ENCODE measurements at places on chromosomes 5 and 9.

- DNase-seq, result no peak
- H3K27ac ChIP-seq, result no peak overlapping the region
- H3K4me1 ChIP-seq, result no peaks in the 10 kb centered on the region
- H3K4me3 ChIP-seq, result no peak overlapping the region
- H3K27me3 ChIP-seq, result no peaks in the 10 kb centered on the region
These were observed 50.7 kb upstream of the CHSY3 start for GRCh38 chr5:129853588-129853987.

DNA sequence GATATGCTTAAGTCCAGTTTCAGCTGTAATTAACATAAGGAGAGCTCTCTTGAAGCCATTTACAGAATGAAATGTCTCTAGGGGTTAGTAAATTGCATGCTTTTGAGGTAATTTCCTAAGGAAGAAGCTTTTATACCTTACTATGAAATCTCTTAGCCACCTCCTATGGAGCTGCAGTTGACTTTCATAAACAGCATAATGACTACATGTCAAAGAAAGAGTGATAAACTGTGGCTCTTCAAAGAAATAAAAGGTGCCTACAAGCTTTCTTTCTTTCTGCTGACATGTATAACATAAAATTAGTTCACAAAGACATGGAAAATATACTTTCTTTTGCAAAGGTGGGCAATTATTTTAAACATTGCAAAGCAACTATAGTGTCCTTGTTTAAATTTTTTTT, 90.8 kb downstream of the TMEM167A start:
- peaks cover 6% of the 10 kb centered on the region for H3K4me1 ChIP-seq
- H3K36me3 ChIP-seq, result no peaks in the 10 kb centered on the region
- no peak for DNase-seq

- peak; percentile 76 for DNase-seq
- no peaks in the 10 kb centered on the region for H3K36me3 ChIP-seq
- peak overlapping the region; percentile 97 for H3K27ac ChIP-seq
- H3K27me3 ChIP-seq, result no peaks in the 10 kb centered on the region
- peaks cover 49% of the 10 kb centered on the region for H3K4me1 ChIP-seq
- no peak overlapping the region for H3K4me3 ChIP-seq
These were observed 4.9 kb upstream of the TRAF1 start for GRCh38 chr9:120931231-120932085.

DNA sequence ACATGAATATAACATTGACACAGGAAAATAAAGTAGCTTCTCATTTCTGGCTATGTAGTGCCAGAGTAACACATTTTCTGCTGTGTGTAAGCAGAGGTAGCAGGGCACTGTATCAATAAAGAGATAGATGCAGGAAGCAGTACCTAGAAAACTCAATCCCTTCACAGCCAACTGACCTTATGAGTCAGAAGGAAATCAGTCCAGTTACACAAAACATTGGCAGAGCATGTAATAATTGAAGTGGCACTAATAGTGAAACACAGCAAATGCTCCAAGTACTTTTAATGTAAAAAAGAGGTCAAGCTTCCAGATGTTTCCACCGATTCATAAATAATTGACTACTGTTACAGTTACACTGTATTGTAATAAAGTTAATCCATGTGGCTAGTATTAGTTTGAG, 706.6 kb downstream of the EFNA5 start:
- H3K27ac ChIP-seq, result no peak overlapping the region
- no peaks in the 10 kb centered on the region for H3K36me3 ChIP-seq
- H3K4me3 ChIP-seq, result no peak overlapping the region
- DNase-seq, result peak; percentile 51
- no peaks in the 10 kb centered on the region for H3K27me3 ChIP-seq
- peaks cover 18% of the 10 kb centered on the region for H3K4me1 ChIP-seq

DNA sequence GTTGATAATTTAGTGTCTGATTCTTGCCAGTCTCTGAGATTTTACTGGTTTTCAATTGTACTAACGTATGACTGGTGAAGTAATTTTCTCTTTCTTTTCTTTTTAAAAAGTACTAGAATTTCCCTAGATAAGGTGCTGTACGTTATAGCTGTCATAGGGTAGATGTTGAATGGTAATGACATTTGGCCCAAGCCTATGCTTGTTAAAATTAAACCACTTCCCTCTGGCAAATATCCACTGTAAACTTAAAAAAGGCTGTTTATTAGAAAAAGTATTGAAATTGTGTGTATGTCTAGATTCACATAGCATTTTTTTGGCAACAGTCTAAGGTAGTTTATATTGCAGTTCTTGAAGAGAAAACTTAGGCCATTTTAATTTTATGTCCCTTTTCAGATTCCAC, 97.6 kb downstream of the NNT start:
- no peaks in the 10 kb centered on the region for H3K27me3 ChIP-seq
- peaks cover 24% of the 10 kb centered on the region for H3K4me1 ChIP-seq
- peaks cover 35% of the 10 kb centered on the region for H3K36me3 ChIP-seq

DNA sequence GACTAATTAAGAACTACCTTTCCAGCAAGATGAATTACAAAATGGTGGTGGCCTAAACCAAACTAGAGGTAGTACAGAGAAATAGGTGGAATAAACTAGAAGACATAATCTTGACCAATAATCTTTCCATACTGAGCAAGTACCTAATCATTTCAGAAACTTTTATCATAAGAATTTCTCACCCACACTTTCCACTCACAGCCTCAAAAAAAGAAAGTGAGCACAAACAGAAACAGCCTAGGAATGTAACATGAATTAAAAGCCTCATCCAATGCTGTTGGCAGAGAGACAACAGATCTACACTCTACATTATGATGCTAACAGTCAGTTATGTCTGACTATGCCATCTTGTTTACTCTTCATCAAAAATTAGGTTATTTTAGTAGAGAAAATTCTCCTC, 1.3 kb downstream of the RNF38 start:
- no peak overlapping the region for H3K4me3 ChIP-seq
- H3K4me1 ChIP-seq, result peaks cover 15% of the 10 kb centered on the region
- H3K27ac ChIP-seq, result peak overlapping the region; percentile 98
- no peaks in the 10 kb centered on the region for H3K36me3 ChIP-seq
